ENCODE measurements at places on chromosomes 2 and 18. TPM values are rescaled to one million over a fixed set of nuclear protein-coding genes. Genes with fewer than 3 reads are reported as not detected.

Gene CCDC102B
- 4.6 TPM for total RNA-seq

Gene MYO5B
- 13.9 TPM for total RNA-seq

Gene GCG
- not detected for total RNA-seq

Gene CCDC68
- 4.1 TPM for total RNA-seq

DNA sequence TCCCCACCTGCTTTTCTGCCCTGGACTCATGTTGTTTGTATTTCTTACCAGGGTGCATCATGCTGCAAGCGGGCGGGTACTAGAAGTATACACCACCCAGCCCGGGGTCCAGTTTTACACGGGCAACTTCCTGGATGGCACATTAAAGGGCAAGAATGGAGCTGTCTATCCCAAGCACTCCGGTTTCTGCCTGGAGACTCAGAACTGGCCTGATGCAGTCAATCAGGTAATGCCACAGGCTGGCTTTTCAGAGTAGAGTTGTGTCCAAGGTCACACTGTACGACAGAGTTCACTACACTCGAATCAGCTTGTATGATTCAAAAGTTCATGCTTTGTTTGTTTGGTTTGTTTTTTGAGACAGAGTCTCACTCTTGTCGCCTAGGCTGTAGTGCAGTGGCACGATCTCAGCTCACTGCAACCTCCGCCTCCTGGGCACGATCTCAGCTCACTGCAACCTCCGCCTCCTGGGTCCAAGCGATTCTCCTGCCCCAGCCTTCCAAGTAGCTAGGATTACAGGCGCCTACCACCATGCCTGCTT, 19.4 kb downstream of the SRSF7 start:
- H3K27me3 ChIP-seq, result no peaks in the 10 kb centered on the region
- H3K4me1 ChIP-seq, result peaks cover 32% of the 10 kb centered on the region
- peaks cover 52% of the 10 kb centered on the region for H3K36me3 ChIP-seq
- no peak overlapping the region for H3K27ac ChIP-seq
- no peak overlapping the region for H3K4me3 ChIP-seq

GRCh38 chr2:126828491-126828890, 70.2 kb upstream of the TEX51 start:
- no peak overlapping the region for H3K27ac ChIP-seq
- no peak overlapping the region for H3K4me3 ChIP-seq
- no peaks in the 10 kb centered on the region for H3K27me3 ChIP-seq
- no peaks in the 10 kb centered on the region for H3K4me1 ChIP-seq
- peak; percentile 72 for DNase-seq
- H3K36me3 ChIP-seq, result no peaks in the 10 kb centered on the region

DNA sequence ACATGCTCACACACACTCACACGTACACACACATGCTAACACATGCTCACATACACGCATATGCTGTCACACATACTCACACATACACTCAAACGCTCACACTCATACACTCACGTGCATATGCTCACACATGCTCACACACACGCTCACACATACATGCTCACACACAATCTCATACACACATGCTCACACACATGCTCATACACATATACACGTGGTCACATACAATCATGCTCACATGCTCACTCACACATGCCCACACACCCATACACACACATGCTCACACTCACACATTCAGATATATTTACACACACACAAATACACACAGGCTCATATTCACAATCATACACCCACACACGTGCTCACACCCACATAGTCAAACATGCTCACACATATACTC, 17.5 kb upstream of the SALL3 start:
- no peaks in the 10 kb centered on the region for H3K27me3 ChIP-seq
- no peak overlapping the region for H3K27ac ChIP-seq
- H3K4me3 ChIP-seq, result no peak overlapping the region
- DNase-seq, result no peak

- H3K27me3 ChIP-seq, result no peaks in the 10 kb centered on the region
- no peaks in the 10 kb centered on the region for H3K36me3 ChIP-seq
- DNase-seq, result no peak
- H3K27ac ChIP-seq, result no peak overlapping the region
- H3K4me1 ChIP-seq, result no peaks in the 10 kb centered on the region
Measured at GRCh38 chr2:107392241-107392704, 434.4 kb upstream of the RGPD4 start.

GRCh38 chr2:133773854-133774653, 205.8 kb upstream of the NCKAP5 start:
- no peaks in the 10 kb centered on the region for H3K36me3 ChIP-seq
- H3K4me1 ChIP-seq, result peaks cover 28% of the 10 kb centered on the region
- H3K27me3 ChIP-seq, result no peaks in the 10 kb centered on the region
- H3K4me3 ChIP-seq, result no peak overlapping the region

DNA sequence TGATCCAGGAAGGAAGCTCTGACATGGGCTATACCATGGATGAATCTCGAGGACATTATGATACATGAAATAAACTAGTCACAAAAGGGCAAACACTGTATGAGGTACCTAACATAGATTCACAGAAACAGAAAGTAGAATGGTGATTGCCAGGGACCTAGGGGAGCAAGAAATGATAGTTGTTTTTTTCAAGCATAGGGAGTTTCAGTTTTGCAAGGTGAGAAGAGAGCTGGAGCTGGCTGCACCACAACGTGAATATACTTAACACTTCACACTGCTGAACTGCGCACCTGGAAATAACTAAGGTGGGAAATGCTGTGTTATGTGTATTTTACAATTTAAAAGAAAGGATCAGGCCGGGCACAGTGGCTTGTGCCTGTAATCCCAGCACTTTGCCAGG, 13.2 kb upstream of the AGAP1 start:
- no peak for DNase-seq
- H3K4me3 ChIP-seq, result no peak overlapping the region

DNA sequence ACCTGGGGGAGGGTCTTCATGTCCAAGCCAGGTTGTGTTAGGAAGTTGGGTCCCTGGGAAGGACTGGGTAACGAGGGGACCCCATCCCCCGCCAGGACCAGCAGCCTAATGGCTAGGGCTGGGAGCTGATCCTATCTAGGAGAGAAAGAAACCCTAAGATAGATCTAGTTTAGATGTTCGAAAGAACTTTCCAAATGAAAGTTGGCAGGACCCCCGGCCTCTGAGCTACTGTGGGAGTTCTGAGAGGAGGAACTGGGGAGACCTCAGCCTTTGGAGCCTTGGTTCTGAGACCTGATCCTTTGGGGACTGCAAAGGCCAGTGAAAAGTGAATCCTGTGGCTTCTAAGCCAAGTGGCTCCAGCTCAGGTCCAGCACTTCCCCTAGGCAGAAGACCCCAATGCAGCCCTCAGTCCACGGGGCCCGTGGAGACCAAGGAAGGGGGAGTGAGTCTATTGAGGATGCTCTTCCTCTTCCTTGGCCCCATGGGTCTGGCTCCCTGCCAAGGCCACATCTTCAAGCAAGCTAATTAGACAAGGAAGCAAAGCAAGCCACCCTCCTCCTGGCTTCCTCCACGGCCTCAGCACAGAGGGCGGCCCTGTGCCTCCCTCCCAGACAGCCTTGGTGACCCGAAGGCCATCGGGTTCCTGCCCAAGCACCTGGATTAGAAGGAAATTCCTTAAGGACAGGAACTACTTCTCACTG, 23.5 kb downstream of the CCT7 start:
- H3K4me1 ChIP-seq, result no peaks in the 10 kb centered on the region
- no peak for DNase-seq
- no peak overlapping the region for H3K4me3 ChIP-seq
- H3K27ac ChIP-seq, result no peak overlapping the region

DNA sequence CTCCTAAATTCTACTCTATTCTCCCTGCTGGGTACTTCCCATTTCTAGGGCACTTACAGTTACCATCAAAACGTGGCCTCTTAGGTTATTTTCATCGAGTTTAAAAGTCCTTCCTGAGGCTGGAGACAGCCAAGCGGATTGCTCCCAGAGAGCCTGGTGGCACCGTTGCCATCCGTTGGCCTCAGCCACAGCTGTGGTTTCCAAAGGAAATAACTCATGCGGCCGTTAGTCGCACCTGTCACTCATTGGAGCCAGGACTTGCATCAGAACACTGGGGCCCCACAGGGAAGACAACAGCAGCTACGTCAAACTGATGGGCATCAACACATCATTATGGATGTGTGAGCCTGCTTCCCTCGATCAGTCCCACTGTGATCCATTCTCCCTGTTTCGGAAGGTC, 453.4 kb downstream of the BCL11A start:
- no peak overlapping the region for H3K4me3 ChIP-seq
- H3K36me3 ChIP-seq, result no peaks in the 10 kb centered on the region
- H3K27ac ChIP-seq, result no peak overlapping the region
- H3K4me1 ChIP-seq, result no peaks in the 10 kb centered on the region

GRCh38 chr2:236117861-236118269, 50.3 kb downstream of the GBX2 start:
- H3K4me1 ChIP-seq, result no peaks in the 10 kb centered on the region
- DNase-seq, result no peak
- no peak overlapping the region for H3K27ac ChIP-seq
- no peaks in the 10 kb centered on the region for H3K27me3 ChIP-seq

GRCh38 chr18:9653390-9653789, 39.0 kb upstream of the PPP4R1 start:
- H3K27me3 ChIP-seq, result no peaks in the 10 kb centered on the region
- no peak overlapping the region for H3K27ac ChIP-seq
- no peaks in the 10 kb centered on the region for H3K36me3 ChIP-seq
- H3K4me1 ChIP-seq, result no peaks in the 10 kb centered on the region
- DNase-seq, result no peak
- H3K4me3 ChIP-seq, result no peak overlapping the region

DNA sequence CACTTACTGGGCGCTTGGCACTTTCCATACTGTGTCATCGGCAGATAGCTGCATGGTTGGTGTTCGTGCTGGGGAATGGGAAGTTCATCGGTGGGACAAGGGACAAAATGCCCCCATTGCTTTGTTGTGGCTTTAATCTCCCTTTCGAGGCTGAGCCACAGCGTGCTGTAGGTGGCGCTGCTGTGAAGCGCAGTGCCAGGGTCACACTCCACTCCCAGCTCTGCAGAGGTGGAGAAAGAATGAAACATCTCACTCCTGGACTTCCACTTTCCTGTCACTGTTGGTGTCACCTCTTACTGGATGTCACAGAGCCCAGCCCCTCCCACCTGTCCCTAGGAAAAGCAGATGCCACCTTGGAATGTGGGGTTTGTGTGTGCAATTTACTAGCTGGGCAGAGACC, 8.7 kb downstream of the TYMS start:
- H3K4me1 ChIP-seq, result no peaks in the 10 kb centered on the region
- H3K36me3 ChIP-seq, result no peaks in the 10 kb centered on the region
- H3K4me3 ChIP-seq, result no peak overlapping the region

DNA sequence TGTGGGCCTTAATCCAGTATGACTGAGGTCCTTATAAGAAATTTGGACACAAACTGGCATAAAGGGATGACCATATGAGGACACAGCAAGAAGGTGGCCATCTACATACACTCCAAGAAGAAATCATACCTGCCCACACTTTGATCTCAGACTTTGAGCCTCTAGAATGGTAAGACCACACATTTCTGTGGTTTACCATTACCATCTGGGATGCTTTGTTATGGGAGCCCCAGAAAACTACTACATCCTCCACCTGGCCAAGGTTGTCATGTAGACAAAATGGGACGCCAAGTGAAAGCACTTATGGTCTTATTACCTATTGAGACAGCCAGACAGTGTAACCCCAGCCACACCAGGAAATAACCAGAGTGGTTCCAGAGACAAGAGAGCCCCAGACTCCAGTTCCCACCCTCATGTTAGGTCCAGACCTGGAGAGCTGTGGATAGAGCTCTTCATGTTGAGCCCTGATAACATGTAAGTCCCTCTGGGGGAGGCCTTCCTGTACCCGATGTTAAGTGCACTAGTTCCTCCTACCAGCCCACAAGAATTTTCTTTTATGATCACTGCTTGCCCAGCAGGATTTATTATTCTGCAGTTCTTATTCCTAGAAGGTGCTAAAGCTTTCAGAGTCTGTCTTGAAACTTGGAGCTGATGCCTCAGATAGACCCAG, 4.6 kb upstream of the ADD2 start:
- no peak for DNase-seq
- no peaks in the 10 kb centered on the region for H3K36me3 ChIP-seq
- no peaks in the 10 kb centered on the region for H3K27me3 ChIP-seq
- no peak overlapping the region for H3K27ac ChIP-seq

- H3K27me3 ChIP-seq, result no peaks in the 10 kb centered on the region
- no peak overlapping the region for H3K4me3 ChIP-seq
- H3K4me1 ChIP-seq, result peaks cover 25% of the 10 kb centered on the region
- DNase-seq, result peak; percentile 87
- H3K36me3 ChIP-seq, result no peaks in the 10 kb centered on the region
Measured at GRCh38 chr2:61434314-61434713, 36.6 kb downstream of the USP34 start.

DNA sequence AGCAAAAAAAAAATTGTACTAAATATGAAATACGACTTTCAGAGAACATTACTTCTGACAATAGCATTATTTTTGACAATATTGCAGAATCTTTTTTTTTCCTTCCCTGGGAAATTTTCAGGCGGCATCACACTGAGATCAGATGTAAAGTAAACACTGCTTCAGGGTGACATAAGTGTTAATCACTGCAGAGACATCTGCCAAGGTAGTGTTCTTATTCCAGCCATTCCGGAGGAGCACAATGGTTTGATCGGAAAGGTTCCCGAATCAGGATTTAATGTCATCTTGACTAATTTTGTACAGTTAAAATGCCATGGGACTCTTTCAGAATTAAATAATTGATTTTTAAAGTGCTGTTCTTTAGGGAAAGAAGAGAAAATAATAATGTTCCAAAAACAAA, 56.7 kb upstream of the ZNF236 start:
- H3K36me3 ChIP-seq, result no peaks in the 10 kb centered on the region
- DNase-seq, result no peak
- no peak overlapping the region for H3K27ac ChIP-seq
- H3K4me3 ChIP-seq, result no peak overlapping the region
- no peaks in the 10 kb centered on the region for H3K27me3 ChIP-seq

DNA sequence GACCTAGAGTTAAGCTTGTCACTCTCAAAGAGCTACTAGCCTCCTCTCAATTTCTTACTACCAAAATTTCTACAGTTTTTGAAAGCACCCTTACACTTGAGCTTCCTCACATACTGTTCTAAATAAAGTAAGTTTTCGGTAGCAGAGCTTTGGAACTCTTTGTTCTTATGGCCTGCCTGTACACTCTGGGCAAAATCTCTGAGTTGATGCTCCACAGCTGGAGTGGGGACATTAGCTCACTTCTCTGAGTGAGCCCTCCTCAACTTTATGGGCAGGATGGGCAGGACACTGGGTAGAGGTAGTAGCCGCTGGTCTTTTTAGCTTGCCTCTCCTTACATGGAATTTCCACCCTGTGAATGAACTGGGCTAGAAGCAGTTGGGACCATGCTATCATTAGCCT, 127.8 kb downstream of the FAM210A start:
- no peak overlapping the region for H3K27ac ChIP-seq
- no peaks in the 10 kb centered on the region for H3K27me3 ChIP-seq
- no peak overlapping the region for H3K4me3 ChIP-seq
- no peak for DNase-seq
- H3K36me3 ChIP-seq, result no peaks in the 10 kb centered on the region

DNA sequence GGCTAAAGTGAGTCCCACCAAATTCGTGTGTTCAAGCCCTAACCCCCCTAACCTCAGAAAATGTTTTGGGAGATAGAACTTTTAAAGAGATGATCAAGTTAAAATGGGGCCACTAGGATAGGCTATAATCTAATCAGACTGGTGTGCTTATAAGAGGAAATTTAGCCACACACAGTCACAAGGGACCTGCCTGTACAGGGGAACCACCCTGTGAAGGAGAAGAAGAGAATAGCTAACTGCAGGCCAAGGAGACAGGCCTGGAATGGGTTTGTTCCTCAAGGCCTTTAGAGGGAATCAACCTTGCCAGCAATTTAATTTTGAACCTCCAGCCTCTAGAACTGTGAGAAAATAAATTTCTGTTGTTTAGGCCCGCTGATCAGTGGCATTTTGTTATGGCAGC, 36.0 kb upstream of the TANK start:
- peaks cover 19% of the 10 kb centered on the region for H3K4me1 ChIP-seq
- no peaks in the 10 kb centered on the region for H3K36me3 ChIP-seq
- H3K4me3 ChIP-seq, result no peak overlapping the region
- DNase-seq, result no peak
- H3K27ac ChIP-seq, result peak overlapping the region; percentile 67
- no peaks in the 10 kb centered on the region for H3K27me3 ChIP-seq

Measured in esophagus muscularis mucosa (tissue), 4 donors.